ENCODE measurements at places on chromosomes 5 and 9.
A peak's percentile ranks its signal among the peaks of the same experiment; 100 is the strongest.

GRCh38 chr5:142549834-142550233 lies 136.1 kb downstream of the FGF1 start:
- DNase-seq, result no peak

GRCh38 chr5:83715236-83716065 lies 5.2 kb downstream of the HAPLN1 start:
- DNase-seq, result no peak

GRCh38 chr9:88781628-88782391 lies 209.5 kb upstream of the S1PR3 start:
- DNase-seq, result no peak

DNA sequence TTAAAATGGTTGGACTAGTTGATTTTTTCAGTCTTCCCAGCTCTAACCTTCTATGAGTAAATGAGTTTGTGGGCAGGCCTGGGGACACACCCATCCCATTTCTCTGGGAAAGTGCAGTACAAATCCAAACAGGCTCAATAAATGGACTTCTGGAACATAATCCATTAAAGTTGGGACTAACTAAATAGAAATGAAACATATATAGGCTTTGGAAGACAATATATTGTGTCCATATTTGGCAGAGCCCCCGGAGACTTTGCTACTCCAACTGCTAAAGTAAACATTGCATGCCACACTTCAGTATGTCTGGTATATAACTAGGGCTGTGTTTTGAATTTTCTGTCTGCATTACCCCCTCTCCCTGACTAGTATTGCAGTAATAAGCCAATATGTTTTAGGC lies 191.4 kb upstream of the DAB2 start:
- no peak for DNase-seq

GRCh38 chr5:109281136-109281690 lies 128.6 kb downstream of the PJA2 start:
- DNase-seq, result no peak

- DNase-seq, result no peak
Observed at GRCh38 chr5:51960617-51961121, 577.4 kb downstream of the ISL1 start.

DNA sequence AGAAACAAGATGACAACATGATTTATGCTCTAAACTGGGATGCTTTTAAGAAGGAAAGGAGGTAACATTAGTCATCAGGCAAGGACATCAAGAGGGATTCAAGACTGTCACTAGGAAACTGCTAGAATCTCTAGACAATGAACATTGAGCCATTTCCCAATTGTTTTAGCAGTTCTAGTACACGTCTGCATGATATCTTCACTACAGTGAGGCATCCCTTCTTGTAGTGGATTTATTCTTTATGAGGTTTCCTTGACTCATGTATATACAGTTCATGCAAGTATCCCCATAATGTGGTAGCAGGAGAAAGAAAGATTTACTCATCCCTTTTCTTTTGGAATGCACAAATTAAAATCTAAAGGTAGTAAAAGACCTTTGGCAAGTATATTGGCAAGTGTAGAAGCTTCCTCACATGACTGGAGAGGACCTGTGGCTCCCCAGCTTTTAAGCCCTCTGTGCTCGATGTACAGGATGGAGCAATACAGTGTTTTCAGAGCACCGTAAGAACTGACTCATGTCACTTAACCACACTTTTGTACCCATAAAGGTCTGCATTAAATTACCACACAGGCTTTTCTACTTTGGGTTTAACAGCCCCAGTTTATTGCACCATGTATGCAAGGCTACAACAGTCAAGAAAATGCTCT lies 335.9 kb downstream of the SEMA5A start:
- DNase-seq, result no peak

- DNase-seq, result no peak
Observed at GRCh38 chr5:72298711-72299110, 21.3 kb downstream of the MRPS27 start.

GRCh38 chr9:122392714-122393113 lies 21.9 kb downstream of the PTGS1 start:
- DNase-seq, result no peak

- DNase-seq, result peak; percentile 53
Observed at GRCh38 chr5:139633295-139634027, 14.7 kb upstream of the CXXC5 start.
